Activated CD4-positive, alpha-beta T cell treated with anti-CD3 and anti-CD28 coated beads for 24 hours (primary cell): ENCODE measurements at places on chromosomes 11 and 22.
A peak's percentile ranks its signal among the peaks of the same experiment; 100 is the strongest.

DNA sequence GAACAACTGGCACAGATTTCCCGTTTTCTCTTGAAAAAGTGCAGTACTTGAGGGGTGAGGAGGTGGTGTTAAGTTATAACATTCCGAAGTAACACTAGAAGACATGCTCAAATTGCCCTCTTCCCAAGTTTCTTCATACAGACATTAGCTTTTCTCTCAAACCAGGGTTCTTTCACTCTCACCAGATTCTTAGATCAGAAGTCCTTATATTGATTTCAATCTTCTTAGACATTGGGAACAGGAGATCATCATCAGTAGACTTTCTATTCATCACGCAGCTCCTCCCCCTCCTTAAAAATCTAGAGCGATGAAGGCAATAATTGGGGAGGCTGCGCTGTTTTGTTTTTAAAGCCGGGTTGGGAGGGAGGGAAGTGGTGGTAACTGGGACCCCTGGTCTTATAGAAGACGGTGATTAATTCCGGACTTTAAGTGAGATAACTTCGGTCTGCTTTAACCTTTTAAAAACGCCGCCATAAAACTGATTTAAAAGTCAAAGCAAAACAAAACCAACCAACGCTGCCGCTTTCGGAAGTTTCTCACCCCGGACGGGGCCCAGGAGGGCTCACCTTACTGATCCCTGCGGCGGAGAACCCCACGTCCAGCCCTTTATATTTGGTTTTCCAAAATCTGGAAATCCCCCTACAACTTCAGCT is 665 bp downstream of the USP28 start:
- DNase-seq = no peak

- no peak for DNase-seq
These were observed 28.9 kb downstream of the CELSR1 start for GRCh38 chr22:46508491-46508999.

DNA sequence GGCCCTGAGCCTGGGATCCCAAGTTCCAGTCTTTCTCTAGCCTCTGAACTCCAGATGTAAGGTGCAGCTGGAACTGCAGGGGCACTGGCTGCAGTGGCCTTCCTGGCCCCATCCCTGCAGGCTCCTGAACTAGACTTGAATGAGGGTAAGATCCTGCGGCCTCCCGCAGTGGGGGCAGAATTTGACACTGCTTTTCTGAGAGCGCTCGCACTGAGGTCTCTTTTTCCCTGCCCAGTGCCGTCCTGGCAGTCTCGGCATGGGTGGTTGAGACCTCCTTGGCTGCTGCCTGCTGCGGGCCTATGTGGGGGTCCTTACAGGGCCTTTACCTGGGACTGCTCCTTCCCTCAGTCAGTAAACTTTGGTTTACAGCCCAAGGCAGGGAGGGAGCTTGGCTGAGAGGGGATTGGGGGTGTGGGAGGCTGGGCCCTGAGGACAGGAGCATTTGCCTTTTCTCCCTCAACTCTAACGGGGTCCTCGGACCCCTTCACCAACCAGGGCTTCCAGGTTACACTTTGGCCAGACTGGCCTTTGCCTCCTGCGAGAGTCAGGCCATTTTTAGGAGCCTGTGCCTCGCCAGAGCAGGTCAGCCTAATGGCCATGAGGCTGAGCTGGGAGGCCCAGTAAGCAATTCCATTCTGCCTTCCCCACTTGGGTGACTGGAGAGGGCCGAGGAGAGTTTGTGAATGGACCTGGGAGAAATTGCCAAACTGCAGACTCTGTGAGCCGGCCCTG is 35.4 kb downstream of the FAM83F start:
- DNase-seq = no peak

DNA sequence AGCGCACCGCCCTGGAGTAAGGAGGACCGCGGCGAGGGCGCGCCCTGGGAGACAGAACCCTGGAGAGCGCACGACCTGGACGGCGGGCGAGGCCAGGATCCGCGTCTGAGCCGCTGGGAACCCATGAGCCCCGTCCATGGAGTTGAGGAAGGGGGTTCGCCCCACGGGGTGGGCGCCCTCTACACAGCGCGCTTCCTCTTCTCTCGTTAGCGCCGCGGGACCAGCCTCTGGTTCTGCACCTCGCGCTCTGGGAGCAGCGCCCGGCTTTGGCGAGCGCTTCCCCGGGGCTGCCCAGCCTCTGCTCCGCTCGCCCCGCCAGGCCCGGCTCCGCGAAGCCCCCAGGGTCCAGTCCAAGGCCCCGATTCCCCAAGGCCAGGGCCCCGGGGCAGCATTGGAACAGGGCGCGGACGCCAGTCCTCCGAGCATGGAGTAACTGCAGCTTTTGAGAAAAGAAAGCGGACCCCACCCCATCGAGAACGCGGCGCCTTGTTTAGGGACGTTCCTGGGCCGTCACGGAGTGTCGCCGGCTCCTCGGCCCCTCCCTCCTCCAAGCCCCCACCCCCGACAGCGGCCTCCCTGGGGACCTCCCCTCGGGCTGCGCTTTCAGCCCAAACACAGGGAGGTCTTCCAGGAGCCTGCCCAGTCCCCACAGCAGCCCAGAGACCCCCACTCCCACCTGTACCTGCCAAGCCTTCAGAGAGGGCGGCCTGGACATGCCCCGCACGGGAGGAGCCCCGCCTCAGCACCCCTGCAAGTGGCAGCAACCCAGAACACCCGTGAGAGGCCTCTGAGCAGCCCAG is 56.2 kb downstream of the BRD1 start:
- no peak for DNase-seq

DNA sequence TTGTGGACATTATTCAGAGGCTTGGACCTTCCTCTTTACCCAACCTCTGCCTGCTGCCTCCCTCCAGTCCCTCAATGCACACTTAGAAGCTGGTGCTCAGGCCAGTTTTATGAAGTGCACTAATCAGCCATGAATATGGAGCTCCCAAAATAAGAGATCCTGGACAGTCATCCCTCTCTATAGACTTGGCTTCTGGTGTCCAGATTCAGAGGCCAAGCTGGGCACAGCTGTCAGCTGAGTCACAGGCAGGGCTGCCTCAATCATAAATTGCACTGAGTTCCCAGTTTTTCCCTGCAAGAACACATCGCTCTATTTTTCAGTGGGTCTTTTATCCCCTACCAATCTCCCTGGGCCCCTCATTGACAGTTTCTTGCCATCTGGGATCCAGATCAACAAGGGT is 161.7 kb upstream of the CADM1 start:
- no peak for DNase-seq

- no peak for DNase-seq
These were observed 89.0 kb downstream of the FEZ1 start for GRCh38 chr11:125407046-125407445.

GRCh38 chr11:115276799-115277198 is 227.4 kb downstream of the CADM1 start:
- no peak for DNase-seq

DNA sequence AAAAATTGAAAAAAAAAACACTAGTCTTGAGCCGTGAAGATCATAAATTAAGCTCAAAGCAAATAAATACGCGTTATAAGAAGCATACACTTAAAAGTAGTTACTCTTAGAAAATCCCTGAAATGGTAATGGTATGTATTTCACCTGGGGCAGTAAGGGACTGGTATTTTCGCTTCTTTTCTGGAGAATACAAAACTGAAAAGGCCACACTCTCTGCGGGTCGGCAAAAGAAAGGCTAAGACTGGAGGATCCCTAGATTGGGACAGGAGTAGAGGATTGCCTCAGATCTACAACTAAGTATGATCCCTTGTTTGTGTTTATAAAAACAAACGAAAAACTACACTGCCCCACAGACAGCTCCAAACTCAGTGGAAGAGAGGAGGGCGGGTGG is 617 bp downstream of the TSG101 start:
- no peak for DNase-seq

- DNase-seq = no peak
These were observed 10.1 kb downstream of the MCM5 start for GRCh38 chr22:35409783-35410662.

- DNase-seq = no peak
These were observed 17.8 kb upstream of the OAF start for GRCh38 chr11:120192831-120193625.

- no peak for DNase-seq
These were observed 23.0 kb downstream of the PPIL2 start for GRCh38 chr22:21688706-21689381.

GRCh38 chr22:48824712-48825651 is 1002.7 kb downstream of the BRD1 start:
- no peak for DNase-seq

GRCh38 chr11:24754406-24754805 is 257.6 kb downstream of the LUZP2 start:
- DNase-seq = no peak

GRCh38 chr11:104700609-104701008 is 197.7 kb downstream of the CASP12 start:
- DNase-seq = no peak

DNA sequence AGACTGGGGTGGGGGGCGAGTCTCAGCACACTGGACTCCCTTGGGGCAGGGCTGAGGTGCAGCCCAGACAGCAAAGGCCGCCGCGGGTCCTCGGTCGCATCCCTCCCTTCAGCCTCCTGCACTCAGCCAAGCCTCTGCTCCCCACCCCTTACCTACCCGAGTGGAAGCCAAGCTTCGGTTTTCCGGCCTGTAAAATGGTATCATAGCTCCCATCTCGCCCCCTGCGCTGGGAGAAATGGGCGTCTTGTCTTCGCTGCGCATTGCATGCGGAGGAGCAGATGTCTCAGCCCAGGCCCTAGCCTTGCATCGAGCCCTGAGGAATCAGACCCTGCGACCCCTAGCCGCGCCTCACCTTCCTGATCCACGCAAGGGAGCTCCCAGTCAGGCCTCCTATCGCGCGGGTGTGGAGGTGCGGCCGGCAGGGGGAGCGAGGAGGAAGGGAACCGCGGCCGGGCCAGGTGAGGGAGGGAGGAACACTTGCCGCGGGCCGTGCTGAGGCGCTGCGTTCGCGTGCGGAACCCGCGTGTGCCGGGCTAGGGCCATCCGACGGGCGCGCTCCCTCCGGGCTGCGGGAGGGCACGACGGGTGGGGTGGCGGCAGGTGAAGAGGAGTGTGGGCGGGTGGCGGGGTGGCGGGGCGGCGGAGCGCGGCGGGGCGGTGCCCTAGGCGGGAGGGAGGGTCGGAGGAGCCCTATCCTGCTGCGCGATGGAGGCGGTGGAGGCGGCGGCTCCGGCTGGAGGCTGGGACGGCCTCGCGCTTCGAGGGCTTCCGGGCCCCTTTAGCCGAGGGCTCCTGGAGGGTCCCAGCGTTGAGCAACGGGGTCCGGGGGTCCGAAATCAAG is 4.1 kb upstream of the TBX1 start:
- DNase-seq = peak; percentile 41

DNA sequence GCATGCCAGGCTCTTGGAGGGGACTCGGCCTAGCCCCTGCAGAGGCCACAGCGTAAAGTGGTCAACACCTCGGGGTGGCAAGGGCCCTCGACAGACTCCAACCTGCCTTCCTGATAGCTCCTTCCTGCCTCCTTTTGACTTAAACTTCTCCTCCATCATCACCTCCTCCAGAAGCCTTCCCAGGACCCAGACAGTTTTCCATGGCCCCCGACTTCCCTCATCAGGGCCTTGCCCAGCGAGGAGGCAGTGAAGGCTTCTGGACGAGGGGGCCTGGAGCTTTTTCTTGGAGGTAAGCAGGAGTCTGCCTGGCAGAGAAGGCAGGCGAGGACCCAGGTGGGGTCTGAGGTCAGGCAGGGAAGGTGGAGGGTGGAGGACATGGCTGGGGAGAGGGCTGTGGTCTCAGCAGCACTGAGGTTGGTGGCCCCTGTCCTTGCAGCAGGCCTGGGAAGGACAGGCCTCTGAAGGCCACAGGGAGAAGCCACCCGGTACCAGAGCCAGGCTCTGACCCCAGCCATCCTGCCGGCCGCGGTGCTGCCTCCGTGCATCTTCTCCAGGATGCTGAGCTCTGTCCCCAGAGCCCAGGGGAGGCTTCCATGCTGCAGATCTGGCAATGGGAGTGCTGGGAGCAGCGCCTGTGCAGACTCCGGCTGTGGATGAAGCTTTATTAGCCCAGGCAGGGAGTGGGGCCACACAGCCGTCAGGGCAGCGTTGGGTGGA is 81.4 kb downstream of the WNT7B start:
- no peak for DNase-seq

DNA sequence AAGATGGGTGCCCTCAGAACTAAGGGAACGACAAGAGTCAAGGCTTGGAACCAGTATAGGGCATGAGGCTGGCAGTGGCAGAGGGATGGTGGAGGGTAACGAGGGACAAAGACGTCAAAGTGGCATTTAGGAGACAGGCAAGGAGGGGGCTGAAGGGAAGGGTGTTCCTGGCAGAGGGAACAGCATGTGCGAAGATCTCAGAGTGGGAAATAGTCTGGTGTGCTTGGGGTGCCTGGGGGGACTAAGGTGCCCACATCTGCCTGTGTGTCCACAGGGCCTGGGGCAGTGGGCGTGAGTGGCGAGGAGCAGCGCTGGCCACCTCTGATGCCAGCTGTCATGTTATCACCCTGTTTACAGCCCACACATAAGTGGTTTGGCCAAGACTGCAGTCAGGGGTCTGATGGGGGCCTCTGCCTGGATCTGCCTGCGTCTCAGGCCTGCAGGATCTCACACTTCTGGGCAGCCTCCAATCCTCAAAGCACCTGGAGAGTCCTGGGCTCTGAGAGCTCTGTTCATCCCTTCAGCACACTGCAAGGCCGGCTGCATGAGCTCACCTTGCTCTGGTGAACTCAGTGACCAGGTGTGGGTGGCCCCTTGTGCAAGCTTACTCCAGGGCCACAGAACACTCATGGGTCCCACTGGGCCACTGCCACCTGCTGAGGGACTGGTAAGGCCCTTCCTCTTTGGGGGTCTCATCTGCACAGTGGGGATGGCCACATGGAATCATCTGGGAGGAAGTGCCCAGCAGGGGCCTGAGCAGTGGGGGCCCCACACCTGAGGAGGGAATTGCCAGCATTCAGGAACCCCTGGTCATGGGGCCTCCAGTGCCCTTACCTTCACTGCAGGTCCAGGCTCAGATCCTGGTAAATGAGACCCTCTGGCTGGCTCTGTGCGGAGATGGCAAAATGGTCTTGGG is 89.7 kb upstream of the SHISAL1 start:
- DNase-seq = no peak

GRCh38 chr11:79694368-79694767 is 253.5 kb upstream of the TENM4 start:
- no peak for DNase-seq

DNA sequence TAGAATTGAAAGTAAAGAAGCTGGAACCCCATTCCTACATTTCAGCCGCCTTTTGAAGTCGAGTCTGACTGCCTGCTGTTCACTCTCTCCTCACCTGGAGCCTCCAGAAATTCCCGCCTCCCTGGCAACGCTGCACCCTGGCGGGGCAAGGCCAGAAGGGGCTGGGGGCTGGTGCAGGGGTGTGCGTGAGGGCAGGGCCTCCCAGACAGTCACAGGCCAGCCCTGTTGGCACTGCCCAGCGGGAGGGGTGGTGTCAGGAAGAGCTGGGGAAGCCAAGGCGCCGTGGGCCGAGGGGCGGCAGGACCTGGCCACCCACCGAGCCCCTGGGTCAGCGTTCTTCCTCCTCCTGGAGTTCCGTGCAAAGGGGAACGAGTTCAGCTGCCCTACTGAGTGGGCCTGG is 123.2 kb downstream of the KCNQ1OT1 start:
- no peak for DNase-seq
